ENCODE measurements at places on chromosomes 13 and 19.

DNA sequence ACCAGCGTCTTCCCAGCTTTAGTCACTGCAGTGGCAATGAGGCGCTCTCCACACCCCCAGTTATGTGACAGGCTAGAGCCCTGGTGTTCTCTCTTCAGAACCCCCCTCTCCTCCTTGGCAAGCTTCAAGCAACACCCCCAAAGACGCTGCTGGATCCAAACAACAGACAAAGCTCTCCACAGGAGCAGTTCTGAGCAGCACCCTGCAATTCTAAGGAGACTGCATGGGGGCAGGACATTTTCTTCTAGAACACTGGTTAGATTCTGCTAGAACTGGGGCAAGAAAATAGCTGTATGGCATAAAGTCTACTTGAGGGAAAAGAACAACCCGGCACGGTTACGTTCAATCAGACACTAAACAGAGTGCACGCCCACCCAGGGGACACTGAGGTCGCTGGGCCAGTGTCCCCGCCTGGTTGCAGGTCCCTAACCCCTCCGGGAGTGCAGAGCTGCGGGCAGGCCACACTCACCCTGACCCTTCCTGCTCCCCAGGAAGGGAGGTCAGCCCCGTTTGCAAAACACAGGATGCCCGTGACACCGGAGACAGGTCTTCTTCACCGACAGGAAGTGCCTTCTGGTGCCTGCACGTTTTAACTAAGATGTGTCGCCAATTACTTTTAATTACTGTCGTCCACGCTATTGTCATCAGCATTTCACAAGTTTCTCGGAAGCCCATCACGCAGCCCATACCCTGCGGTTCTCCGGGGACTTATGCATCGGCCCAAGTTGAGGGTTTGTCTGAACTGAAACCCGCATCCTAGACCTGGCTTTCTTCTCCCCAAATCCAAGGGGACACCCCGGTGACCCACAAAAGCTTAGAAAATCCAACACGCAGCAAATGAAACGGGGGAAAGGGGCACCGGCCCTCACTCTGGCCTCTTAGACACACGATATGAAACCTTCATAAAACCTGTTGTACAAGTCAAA lies 943 bp downstream of the GJB6 start:
- no peak for DNase-seq

GRCh38 chr19:19416280-19416679 lies 10.8 kb downstream of the GATAD2A start:
- DNase-seq: no peak

DNA sequence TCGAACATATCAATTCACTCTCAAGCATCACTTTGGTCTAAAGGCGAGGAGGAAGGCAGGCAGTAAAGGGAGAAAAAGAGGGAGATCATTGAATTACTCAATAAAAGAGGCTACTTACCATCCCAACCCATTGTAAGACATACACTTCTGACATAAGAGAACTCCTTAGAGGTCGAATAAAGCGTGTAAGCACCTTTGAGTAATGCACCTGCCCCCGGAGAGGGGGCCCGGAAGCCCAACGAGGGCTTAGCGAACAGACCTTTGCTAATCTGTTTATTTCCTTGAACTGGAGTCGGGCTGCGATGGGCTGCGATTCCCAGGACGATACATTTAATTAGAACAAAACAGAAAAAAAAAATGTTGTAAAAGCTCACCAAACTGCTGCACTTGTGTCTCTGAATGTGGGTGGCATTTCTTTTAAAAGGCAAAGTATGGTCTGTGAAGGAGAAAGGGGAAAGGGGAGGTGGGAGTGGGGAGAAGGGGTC lies 3.0 kb downstream of the ZC3H4 start:
- no peak for DNase-seq

GRCh38 chr19:31057476-31057875 lies 291.8 kb downstream of the TSHZ3 start:
- no peak for DNase-seq

- no peak for DNase-seq
Measured at GRCh38 chr13:109545931-109546330, 240.5 kb downstream of the IRS2 start.

GRCh38 chr19:20367811-20368294 lies 197.7 kb downstream of the ZNF737 start:
- DNase-seq: no peak

DNA sequence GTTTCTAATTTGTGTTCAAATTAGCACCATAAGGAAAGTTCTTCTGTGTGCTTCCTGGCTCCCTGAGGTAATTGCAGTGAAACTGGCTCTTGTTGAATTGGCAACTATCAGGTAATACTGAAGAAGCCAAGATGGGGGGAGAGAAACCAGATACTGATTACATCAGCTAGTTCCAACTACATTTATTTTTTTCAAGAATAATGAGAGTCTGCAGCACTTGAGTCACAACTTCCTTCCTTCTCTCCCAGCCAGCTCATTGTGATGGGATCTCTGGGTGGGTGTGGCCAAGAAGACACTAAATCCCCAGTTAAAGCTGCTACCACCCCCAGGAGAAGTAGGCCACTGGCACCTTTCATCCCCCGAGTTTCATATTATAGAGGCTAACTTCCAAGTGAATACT lies 100.7 kb upstream of the RXFP2 start:
- DNase-seq: no peak

DNA sequence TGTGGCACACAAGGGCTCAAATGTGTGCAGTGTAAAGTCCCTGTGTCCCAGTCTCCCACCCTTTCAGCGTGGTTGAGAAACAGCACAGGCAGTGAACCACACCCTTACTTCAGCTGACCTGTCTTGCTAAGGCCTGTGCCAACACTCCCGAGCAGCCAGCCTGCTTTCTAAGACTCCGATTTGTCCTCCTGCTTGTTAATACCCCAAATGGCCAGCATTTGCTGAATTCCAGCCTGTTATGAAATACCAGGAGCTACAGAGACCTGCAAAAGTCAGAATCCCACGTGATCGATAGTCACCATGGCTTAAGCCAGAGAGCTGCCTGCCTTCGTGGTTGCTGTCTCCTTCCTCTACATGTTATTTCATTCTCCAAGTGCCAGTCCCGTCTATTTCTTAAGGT lies 200.5 kb downstream of the FGF9 start:
- DNase-seq: no peak

GRCh38 chr13:54029720-54030119 lies 1001.1 kb downstream of the OLFM4 start:
- no peak for DNase-seq

DNA sequence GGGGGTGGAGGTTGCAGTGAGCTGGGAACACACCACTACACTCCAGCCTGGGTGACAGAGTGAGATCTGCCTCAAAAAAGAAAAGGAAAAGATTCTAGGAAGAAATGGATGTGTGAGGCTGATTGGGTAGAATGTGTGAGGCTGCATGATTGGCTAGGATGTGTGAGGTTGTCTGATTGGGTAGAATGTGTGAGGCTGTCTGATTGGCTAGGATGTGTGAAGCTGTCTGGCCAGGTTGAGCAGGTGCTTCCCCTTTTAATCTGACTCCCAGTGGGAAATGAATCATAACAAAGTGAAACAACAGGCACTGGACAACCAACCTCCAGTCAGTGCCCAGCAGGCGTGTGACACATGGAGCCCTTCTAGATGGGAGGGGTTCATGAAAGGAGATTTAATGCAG lies 14.7 kb downstream of the C13orf46 start:
- DNase-seq: no peak

DNA sequence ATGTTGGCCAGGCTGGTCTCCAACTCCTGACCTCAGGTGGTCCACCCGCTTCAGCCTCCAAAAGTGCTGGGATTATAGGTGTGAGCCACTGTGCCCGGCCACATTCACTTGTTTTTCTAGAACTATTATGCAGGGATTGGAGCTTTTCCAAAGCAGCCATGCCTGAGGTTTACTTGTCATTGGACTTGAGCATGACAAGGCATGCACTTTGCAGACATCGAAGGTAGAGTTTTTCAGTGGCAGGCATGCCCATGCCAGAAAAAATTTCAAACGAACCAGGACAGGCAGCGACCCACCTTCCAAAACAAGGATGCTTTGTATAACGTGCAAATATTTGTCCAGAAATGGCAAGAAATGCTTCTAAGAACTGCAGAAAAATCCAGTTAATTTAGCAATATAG lies 17.7 kb downstream of the PNMA8A start:
- DNase-seq: no peak

- no peak for DNase-seq
Measured at GRCh38 chr13:111532111-111532510, 211.7 kb downstream of the TEX29 start.

GRCh38 chr13:50243931-50244330 lies 228.7 kb downstream of the KCNRG start:
- DNase-seq: no peak

DNA sequence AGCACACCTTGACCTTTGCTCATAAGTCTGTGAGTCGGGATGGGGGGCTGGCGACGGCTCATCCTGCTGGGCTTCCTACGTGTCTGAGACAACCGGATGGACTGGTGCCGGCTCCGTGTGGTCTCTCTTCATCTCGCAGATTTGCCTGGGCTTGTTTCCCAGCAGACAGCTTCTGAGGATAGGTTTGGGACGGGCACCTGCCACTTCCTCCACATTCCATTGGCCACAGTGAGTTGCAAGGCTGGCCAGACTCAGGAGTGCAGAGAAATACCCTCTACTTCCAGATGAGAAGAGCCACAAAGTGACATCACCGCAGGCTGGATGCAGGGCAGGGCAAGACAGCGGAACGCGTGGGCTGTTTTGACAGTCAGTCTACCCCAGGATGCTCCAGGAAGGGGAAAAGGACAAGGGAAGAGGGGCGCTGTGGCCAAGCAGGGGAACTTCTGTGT lies 48.1 kb downstream of the IRS2 start:
- DNase-seq: no peak

DNA sequence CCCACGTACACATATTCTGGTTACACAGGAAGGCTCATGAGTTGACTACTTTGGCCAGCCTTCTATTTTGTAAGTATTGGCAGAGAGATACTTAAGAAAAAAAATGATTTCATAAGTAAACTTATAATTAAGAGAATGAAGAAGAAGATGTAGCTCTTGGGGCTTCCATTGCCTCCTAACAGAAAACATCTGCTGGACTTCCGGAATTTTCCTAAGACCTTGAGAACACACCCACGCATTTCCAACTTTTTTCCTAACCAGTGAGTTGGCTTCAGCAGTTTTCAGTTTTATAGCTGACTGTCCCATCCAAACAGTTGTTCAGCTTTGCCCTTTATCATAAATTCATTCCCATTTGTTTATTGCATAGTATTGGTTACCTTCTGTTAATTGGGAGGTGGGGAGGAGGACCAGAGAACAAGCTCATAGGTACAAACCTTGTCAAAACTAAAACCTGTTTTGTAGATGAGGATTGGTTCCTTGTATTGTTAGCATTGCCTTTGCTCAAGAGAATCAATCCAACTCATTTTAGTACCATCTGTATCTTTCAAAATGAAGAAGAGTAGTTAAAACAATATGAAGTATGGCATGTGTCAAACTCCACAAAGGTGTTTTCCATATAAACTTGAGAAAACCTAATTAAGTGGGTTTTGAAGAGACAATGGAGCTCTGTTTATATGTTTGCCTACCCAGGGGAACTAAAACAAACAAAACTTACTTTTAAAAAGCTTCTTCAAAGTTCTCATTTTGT lies 93.9 kb downstream of the COL4A2 start:
- no peak for DNase-seq

GRCh38 chr13:99905224-99905623 lies 66.3 kb downstream of the ZIC5 start:
- no peak for DNase-seq

DNA sequence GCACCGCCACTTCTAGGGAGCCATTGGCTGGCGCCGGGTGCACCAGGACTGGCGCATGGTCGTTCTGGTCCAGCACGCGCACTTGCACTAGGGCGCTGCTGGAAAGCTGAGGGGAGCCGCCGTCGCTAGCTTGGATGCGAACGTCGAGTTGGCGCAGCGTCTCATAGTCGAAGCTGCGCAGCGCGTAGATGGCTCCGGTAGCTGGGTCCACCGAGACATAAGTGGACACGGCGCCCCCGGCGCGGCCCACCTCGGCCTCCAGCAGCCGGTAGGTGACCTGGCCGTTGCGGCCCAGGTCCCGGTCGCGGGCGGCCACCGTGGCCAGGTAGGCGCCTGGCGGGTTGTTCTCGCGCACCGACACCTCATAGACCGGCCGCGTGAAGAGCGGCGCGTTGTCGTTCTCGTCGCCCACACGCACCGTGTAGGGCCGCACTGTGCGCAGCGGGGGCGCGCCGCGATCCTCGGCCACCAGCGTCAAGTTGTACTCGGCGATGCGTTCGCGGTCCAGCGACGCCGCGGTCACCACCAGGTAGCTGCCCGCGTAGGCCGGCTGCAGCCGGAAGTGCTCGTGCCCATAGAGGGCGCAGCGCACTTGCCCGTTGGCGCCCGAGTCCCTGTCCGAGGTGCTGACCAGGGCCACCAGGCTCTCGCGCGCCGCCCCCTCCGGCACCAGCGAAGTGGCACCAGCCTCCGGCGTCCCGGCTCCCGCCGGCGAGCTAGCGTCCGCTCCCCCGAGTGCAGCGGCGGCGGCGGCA lies 1.7 kb downstream of the PCDH8 start:
- no peak for DNase-seq

DNA sequence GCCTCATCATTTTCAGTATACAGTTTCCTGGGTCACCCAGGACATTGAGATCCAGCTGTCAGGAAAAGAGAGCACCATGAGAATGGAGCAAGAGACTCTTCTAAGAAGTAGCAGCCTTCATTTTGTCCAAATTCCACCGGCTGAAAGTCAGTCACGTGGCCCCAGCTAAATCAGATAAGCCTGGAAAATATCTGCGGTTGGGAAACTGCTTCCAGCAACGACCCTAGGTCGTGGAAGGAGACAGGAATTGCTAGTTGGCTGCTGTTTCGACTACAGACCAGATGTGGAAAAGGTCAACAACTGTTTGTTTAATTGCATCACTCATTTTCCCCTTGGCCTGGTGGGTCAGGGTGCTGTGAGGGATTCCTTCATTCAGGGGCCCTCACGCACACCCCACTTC lies 107.0 kb downstream of the ZNF536 start:
- DNase-seq: no peak

GRCh38 chr13:106680796-106681472 lies 113.0 kb upstream of the ARGLU1 start:
- no peak for DNase-seq

- no peak for DNase-seq
Measured at GRCh38 chr13:33034882-33035520, 18.8 kb downstream of the KL start.

DNA sequence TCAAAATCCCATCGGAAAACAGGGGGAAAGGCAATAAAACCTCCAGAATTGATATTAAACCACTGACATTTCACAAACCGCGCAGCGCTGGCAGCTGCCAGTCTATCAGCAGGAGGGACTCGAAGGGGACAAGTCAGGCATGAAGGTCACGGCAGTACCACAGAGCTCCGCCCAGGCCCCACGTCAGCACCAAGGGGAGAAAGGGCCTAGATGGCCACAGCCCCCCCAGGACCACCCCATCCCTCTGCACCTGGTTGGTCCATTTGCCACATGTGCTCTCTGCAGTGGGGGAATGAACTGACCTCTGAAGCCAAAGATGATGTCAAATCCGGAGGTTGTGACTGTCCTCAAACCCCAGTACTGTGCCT lies 9.5 kb upstream of the VSTM2B start:
- DNase-seq: no peak
